ENCODE measurements at places on chromosomes 6 and 20.

DNA sequence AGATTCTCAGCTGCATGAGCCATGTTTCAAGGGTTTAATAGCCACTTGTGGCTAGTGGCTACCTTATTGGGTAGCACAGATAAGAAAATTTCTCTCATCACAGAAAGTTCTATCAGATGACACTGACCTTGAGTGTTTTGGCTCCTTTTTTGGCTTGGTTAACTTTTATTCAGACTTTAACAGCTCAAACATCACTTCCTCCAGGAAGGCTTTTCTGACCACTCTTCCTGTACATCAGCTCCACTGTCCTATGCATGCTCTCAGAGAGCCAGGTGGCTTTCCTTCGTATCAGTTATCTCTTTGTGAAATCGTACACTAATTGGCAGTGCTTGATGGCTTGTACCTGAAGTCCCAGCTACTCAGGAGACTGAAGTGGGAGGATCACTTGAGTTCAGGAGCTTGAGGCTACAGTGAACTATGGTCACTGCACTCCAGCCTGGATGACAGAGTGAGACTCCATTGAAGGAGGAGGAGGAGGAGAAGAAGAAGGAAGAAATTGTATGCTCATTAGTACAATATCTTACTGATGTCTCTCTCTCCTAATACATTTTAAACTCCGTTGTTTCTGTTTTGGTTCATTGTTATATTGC lies 10.7 kb downstream of the MAFB start:
- no peak for DNase-seq

- DNase-seq, result no peak
Observed at GRCh38 chr20:4051413-4052138, 36.2 kb upstream of the RNF24 start.

- DNase-seq, result peak; percentile 75
Observed at GRCh38 chr6:52994031-52994838, 849 bp downstream of the GSTA4 start.

DNA sequence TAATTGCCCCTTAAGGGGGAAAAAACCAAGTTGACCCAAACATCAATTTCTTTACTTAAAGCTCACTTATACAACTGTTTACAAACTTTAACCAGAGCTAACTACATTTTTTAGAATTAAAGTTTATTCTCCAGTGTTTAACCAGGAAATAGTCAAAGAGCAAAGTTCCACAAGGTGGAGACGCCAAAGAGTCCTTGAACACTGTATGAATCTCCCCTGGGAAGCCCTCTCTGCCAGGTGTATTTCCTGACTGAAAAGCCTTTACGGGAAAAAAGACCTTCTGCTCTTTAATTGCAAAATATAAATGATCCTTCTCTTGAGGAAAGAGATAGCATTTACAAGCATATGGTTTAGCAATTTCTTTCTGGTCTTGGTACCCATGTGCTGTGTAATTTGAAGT lies 36.2 kb downstream of the BTBD9 start:
- DNase-seq, result no peak

GRCh38 chr20:59004763-59005522 lies 2.1 kb downstream of the CTSZ start:
- DNase-seq, result no peak

- DNase-seq, result no peak
Observed at GRCh38 chr6:154596701-154597100, 86.2 kb upstream of the CNKSR3 start.

GRCh38 chr20:48818481-48818987 lies 9.3 kb downstream of the PREX1 start:
- DNase-seq, result no peak

GRCh38 chr6:30818391-30818841 lies 65.9 kb upstream of the DDR1 start:
- DNase-seq, result no peak

- no peak for DNase-seq
Observed at GRCh38 chr6:28005152-28005890, 48.3 kb downstream of the OR2B6 start.

DNA sequence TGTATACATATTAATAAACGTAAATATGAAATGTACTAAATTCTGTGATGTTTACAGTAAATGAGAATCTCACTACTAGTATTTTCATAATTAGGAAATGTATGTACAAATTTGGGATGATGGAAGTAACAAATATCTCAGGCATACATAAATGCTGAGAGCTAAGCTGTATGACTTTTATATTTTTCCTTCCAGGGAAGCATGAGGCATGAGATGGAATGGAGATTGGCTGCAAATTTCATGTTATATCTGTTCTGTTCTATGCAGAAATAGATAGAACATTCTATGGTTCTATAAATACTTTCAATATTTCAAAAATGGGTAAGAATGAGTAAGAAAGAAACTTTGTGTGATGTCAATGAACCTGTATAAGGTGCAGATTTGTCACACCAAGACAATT lies 335.2 kb downstream of the KHDRBS2 start:
- no peak for DNase-seq

DNA sequence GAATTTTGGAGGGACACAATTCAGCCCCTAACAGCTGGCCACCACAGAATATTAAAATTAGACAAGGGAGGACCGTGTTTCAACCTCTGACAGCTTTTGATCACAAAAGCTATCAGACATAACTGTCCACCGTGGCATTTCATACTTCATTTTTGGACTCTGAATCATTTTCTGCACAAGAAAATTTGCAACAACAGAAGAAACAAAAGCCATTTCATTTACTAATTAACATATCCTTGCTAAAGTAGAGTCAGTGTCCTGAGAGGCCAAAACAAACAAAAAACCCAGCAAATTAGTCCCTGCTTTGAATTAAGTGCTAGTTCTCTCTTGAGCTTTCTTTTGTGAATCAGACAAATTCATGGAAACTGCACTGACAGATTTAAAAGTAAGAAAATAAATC lies 17.6 kb upstream of the COL12A1 start:
- no peak for DNase-seq

- peak; percentile 67 for DNase-seq
Observed at GRCh38 chr6:55276745-55277530, 50.3 kb upstream of the GFRAL start.

DNA sequence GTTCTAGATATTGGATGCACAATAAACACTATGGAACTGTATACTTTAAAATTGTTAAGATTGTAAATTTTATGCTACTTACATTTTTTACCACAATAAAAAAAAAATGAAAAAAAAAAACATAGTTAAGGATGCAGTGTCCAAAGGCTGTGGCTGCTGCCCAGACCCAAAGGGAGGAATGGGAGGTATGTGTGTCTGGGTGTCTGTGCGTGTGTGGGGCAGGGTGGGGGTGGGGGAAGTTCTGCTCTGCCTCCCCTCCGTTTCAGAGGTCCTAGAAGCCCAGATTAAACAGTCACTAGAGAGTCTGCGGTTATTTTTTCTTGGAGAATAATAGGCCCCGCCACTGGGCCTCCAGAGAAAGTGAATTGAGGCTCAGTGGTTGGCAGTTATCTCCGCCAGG lies 136.4 kb upstream of the ARMC2 start:
- no peak for DNase-seq

Data from NCI-H1092 treated with DMSO at 0.1 percent for 48 hours (cell line).